ENCODE measurements at places on chromosomes 12 and 14.
A peak's percentile ranks its signal among the peaks of the same experiment; 100 is the strongest.

GRCh38 chr12:123271001-123271668, 521 bp downstream of the CDK2AP1 start:
- no peak for DNase-seq
- no peaks in the 10 kb centered on the region for H3K36me3 ChIP-seq
- no peaks in the 10 kb centered on the region for H3K27me3 ChIP-seq
- H3K4me1 ChIP-seq: peaks cover 14% of the 10 kb centered on the region

DNA sequence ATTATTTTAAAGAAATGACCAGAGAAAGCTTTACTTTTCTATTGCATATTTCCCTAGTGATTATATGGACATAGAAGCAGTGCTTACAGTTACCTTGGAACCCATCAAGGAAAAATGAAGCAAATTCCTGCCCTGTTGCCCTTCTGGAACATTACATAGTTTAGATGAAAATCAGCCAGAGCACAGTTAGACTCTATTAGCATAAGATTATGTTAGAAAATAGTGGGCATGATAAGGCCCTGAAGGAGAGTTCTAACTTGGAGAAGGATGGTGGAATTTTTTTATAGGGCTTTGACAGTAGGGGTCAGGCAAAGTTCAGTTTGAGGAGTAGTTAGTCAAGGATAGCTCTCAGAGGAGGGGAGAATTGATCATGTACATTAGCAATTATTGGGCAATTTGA, 74.3 kb downstream of the FUT8 start:
- H3K4me3 ChIP-seq: no peak overlapping the region
- no peak for DNase-seq
- no peaks in the 10 kb centered on the region for H3K4me1 ChIP-seq
- no peaks in the 10 kb centered on the region for H3K27me3 ChIP-seq
- H3K27ac ChIP-seq: no peak overlapping the region
- H3K36me3 ChIP-seq: no peaks in the 10 kb centered on the region

GRCh38 chr12:119843100-119843499, 34.0 kb downstream of the CIT start:
- no peak overlapping the region for H3K27ac ChIP-seq
- H3K4me1 ChIP-seq: no peaks in the 10 kb centered on the region
- H3K36me3 ChIP-seq: no peaks in the 10 kb centered on the region

DNA sequence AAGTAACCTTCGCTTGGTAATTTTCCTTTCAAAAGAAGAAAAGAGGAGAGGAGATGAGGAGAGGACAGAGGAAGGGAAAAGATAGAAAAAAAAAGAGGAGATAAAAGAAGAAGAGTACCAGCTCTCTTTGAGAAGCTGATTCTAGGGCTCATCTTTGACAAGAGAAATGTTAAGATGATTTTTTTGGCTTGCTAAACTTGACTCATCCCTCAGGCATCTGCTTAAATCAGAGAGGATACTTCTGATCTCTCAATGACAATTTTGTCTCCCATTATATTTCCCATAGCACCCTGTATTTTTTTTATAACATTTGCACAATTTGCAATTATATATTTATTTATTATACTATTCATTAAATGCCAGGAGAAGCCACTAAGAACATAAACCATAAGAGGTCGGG, 17.1 kb downstream of the SYT1 start:
- no peak for DNase-seq
- no peak overlapping the region for H3K27ac ChIP-seq
- peaks cover 3% of the 10 kb centered on the region for H3K4me1 ChIP-seq

GRCh38 chr12:103768467-103769123, 72.4 kb downstream of the NT5DC3 start:
- no peak overlapping the region for H3K4me3 ChIP-seq
- H3K4me1 ChIP-seq: no peaks in the 10 kb centered on the region
- no peak overlapping the region for H3K27ac ChIP-seq
- H3K36me3 ChIP-seq: no peaks in the 10 kb centered on the region
- DNase-seq: no peak
- no peaks in the 10 kb centered on the region for H3K27me3 ChIP-seq

DNA sequence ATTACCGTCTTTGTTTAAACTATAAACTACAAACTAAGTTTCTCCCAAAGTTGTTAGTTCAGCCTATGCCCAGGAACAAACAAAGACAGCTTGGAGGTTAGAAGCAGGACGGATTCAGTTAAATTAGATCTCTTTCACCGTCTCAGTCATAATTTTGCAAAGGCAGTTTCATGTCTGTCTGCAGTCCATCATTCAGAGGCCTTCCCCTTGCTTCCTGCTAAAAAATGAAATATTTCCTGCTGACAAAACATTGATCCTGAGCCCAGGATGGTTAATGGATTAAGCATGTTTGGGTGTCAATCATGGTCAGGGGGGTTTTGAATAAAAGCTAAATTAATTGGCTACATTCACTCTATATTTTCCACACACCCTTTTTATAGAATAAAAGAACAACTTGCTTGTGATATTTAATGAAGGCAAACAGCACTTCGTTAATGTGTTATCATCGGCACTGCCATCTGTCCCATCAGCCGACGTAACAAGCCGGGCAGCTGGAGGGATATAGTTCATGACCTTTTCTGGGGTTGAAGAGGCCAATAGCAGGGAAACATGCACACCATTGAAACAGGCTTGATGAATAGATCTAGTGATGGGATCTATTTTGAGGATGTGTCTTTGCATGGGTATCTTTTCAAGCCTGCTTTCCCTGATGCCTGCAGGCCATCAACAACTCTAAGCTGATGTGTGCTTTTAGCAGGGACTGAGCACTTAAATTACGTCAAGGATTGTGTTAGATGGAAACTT, 521.3 kb upstream of the TMEM132C start:
- no peaks in the 10 kb centered on the region for H3K4me1 ChIP-seq
- H3K4me3 ChIP-seq: no peak overlapping the region
- DNase-seq: no peak
- no peaks in the 10 kb centered on the region for H3K36me3 ChIP-seq
- no peaks in the 10 kb centered on the region for H3K27me3 ChIP-seq

GRCh38 chr14:102202944-102203343, 63.2 kb downstream of the WDR20 start:
- no peak overlapping the region for H3K4me3 ChIP-seq
- no peaks in the 10 kb centered on the region for H3K4me1 ChIP-seq
- H3K27me3 ChIP-seq: no peaks in the 10 kb centered on the region

- H3K27ac ChIP-seq: no peak overlapping the region
- H3K36me3 ChIP-seq: no peaks in the 10 kb centered on the region
- no peaks in the 10 kb centered on the region for H3K27me3 ChIP-seq
Observed at GRCh38 chr14:98955036-98955740, 316.8 kb downstream of the BCL11B start.

- H3K27me3 ChIP-seq: no peaks in the 10 kb centered on the region
- no peaks in the 10 kb centered on the region for H3K36me3 ChIP-seq
- H3K27ac ChIP-seq: no peak overlapping the region
Observed at GRCh38 chr12:5428332-5429221, 3.3 kb upstream of the NTF3 start.

GRCh38 chr14:104977681-104978653, at the start of gene AHNAK2:
Gene AHNAK2 (minus strand): TSS chr14:104978374. CDS start chr14:104978237, 137 bp downstream.
- no peaks in the 10 kb centered on the region for H3K27me3 ChIP-seq
- H3K4me3 ChIP-seq: peak within 1 kb of the TSS; percentile 79
- DNase-seq: no peak
- peaks cover 52% of the 10 kb centered on the region for H3K4me1 ChIP-seq
- peak within 1 kb of the TSS; percentile 79 for H3K27ac ChIP-seq

DNA sequence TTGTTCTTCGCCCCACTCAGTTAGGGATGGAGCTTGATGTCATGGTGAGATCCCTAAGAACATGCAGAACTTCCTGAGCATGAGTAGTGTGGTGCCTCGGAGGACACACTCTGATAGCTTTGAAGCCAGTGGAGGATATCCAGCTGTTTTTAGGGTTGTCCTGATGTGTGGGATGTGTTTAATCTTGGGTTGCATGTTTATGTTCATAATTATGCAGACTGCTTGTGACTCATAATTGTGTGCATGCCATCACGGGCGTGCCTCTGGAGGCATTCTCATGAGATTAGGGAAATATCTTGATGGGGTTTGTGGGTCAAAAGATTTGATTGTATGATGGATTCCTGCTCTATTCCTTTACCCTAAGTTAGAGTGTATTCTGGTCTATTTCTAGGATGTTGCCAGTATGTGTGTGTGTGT, 267.4 kb upstream of the PELI2 start:
- no peak for DNase-seq
- no peaks in the 10 kb centered on the region for H3K27me3 ChIP-seq
- H3K27ac ChIP-seq: no peak overlapping the region
- no peaks in the 10 kb centered on the region for H3K4me1 ChIP-seq

DNA sequence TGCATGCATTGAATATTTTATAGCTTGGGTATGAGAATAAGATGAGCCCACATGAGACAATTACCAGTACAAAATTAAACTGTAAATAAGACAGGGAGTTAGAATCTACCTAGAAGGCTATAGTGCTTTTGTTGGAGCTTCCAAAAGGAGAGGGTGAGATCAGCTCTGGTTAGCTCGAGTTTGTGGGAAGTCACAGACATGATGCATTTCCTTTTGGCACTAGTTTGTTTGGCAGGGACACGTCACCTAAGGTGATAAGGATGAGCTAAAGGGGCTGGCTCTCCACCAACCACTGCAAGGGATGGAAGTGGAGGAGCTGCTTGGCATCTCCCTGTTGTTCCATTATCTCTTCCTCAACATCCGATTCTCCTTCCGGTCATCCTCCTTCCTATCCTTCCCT, 48.5 kb upstream of the CPM start:
- H3K36me3 ChIP-seq: no peaks in the 10 kb centered on the region
- no peak overlapping the region for H3K4me3 ChIP-seq
- no peak overlapping the region for H3K27ac ChIP-seq
- H3K27me3 ChIP-seq: no peaks in the 10 kb centered on the region
- no peaks in the 10 kb centered on the region for H3K4me1 ChIP-seq

DNA sequence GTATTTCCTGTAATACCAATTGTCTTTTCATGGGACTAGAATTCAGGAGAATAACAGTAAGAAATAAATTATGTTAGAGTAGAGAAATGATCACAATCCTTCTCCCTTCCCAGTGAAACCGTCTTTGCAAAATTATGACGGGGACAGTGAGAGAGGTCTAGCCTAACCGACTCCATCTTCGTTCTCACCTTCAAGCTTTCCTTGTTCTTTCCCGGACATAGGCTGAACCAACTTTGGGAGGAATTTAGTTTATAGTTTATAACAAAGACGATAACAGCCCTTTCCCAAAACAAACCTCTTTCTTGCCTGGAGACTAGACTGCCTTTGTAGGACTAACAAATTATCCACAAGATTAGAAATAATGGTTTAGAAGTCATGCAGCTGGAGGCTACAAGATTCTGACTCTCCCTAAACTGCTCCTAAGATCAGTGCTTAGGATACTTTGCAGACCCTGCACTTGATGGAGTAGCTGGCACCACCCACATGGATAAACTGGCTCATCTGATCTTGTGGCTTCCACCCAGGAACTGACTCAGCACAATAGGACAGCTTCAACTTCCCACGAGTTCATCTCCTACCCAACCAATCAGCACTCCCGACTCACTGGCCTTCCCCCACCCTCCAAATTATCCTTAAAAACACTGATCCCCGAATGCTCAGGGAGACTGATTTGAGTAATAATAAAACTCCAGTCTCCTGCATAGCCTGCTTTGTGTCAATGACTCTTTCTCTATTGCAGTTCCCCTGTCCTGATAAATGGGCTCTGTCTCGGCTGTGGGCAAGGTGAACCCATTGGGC, 521.2 kb upstream of the TBX3 start:
- no peaks in the 10 kb centered on the region for H3K27me3 ChIP-seq
- H3K36me3 ChIP-seq: no peaks in the 10 kb centered on the region
- H3K27ac ChIP-seq: no peak overlapping the region
- H3K4me3 ChIP-seq: no peak overlapping the region
- no peaks in the 10 kb centered on the region for H3K4me1 ChIP-seq
- no peak for DNase-seq

DNA sequence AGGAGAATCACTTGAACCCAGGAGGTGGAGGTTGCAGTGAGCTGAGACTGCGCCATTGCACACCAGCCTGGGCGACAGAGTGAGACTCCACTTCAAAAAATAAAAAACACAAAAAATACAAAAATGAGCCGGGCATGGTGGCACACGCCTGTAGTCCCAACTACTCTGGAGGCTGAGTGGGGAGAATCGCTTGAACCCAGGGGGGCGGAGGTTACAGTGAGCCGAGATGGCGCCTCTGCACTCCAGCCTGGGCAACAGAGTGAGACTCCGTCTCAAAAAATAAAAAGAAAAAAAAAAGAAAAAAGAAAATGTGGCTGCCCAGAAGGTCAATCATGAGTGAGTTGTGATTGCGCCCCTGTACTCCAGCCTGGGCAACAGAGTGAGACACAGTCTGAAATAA, 9.2 kb downstream of the DNAJC22 start:
- H3K4me1 ChIP-seq: peaks cover 5% of the 10 kb centered on the region
- no peaks in the 10 kb centered on the region for H3K36me3 ChIP-seq
- no peak overlapping the region for H3K27ac ChIP-seq
- no peak overlapping the region for H3K4me3 ChIP-seq
- no peak for DNase-seq

GRCh38 chr12:128581321-128581761, 242.4 kb downstream of the SLC15A4 start:
- no peak overlapping the region for H3K4me3 ChIP-seq
- DNase-seq: no peak
- H3K27ac ChIP-seq: no peak overlapping the region
- H3K4me1 ChIP-seq: no peaks in the 10 kb centered on the region

- no peaks in the 10 kb centered on the region for H3K27me3 ChIP-seq
- H3K36me3 ChIP-seq: no peaks in the 10 kb centered on the region
- no peaks in the 10 kb centered on the region for H3K4me1 ChIP-seq
- no peak overlapping the region for H3K4me3 ChIP-seq
Observed at GRCh38 chr12:63319386-63319785, 168.4 kb upstream of the AVPR1A start.

- no peak overlapping the region for H3K4me3 ChIP-seq
- no peaks in the 10 kb centered on the region for H3K36me3 ChIP-seq
- H3K27me3 ChIP-seq: no peaks in the 10 kb centered on the region
- H3K27ac ChIP-seq: no peak overlapping the region
- no peak for DNase-seq
Observed at GRCh38 chr14:56996721-56997399, 186.6 kb upstream of the OTX2 start.

DNA sequence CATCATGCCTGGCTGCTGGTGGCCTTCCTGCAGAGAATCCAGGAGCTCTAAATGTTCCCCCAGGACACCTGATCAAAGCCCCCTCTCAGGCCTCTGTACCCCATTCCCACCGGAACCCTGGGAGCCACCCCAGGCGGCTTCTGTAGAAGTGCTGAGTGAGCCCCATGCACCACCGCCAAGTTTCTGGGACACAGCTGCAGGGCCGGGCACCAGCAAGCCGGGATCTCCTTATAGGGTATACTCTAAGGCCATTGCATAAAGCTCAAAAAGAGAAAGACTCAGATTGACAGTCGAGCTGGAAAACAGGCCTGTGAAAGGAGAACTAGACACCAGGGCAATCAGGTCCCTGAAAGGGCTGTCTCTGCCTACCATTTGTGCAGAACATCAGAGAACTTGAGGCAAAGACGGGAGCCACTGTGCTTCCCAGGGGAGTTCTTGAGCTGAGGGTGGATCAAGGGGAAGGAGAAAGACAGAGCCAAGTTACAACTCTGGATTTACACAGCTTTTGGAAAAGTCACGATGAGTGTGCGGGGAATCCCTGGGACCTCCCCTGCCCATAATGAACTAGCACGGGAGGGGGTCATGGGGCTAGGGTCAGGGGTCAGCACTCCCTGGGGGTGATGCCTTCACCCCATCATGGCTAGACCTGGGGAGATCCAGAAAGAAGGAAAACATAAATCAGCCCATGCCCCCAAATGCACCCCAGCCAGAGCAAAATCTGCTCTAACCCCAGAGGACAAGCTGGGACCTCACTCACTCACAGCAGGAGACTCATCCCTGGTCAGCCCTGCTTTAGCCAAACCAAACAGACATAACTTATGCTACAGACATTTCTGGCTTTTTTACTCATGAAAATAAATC, 51.1 kb downstream of the ITPK1 start:
- H3K36me3 ChIP-seq: no peaks in the 10 kb centered on the region
- no peak for DNase-seq
- peaks cover 6% of the 10 kb centered on the region for H3K4me1 ChIP-seq
- H3K4me3 ChIP-seq: no peak overlapping the region
- H3K27me3 ChIP-seq: no peaks in the 10 kb centered on the region
